ENCODE measurements at places on chromosomes 12 and 14.

- no peak for DNase-seq
These were observed 92.3 kb upstream of the DCN start for GRCh38 chr12:91274916-91275315.

- no peak for DNase-seq
These were observed 80.7 kb upstream of the NUDT4 start for GRCh38 chr12:93297032-93297431.

- DNase-seq, result no peak
These were observed 156.7 kb downstream of the CEP128 start for GRCh38 chr14:80784820-80785219.

GRCh38 chr12:31523306-31523705 lies 67.6 kb downstream of the DENND5B start:
- no peak for DNase-seq

DNA sequence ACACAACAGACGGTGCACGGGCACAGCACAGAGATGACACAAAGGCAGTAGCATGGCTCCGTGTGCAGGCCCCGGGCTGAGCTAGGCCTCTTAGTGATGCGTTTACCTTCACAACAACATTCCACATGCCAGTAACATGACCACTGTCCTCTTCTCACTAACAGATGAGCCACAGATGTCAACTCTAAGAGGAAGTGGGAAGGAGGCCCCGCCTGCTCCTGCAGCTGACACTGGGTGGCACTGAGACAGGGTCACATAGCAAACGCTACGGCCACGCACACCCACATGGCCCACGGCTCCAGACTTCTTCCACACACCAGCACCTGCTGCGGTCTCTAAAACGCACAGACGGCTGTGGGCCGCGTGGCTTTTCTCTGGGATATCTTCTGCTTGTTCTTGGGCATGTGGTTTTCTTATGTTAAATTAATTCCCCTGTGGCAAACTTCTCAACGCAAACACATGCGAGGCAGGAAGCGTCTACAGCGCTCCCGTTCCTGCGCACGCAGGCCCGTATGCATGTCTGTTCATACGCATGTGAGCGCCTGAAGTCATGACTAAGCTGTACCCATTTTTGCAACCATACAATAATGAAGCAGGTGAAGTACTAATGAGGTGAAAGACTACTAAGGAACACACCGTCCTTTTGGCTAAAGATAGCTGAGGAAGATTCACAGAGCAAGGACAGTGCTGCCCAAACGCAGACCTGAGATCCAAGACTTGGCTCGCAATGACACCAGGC lies 26.8 kb downstream of the AMN start:
- DNase-seq, result no peak

All from T-helper 1 cell (primary cell).